Activated T-helper 1 cell treated with anti-CD3 and anti-CD28 coated beads, Interleukin-12 subunit alpha, Interleukin-12 subunit beta, Interleukin-2, Interleukin-4 antibody, amounts not matched to agents 30 ng/mL and 10 ng/mL and 1 ng/mL, durations not matched to agents 14 hours and 24 hours and 36 hours (primary cell): ENCODE measurements at places on chromosomes 13 and 19. TPM values are rescaled to one million over a fixed set of nuclear protein-coding genes. Genes with fewer than 3 reads are reported as not detected.

Gene HTR2A
- total RNA-seq: not detected in 2 replicates

Gene PSG2
- not detected in 2 replicates for total RNA-seq

Gene NEK3
- total RNA-seq: 10.5 and 12.0 TPM in 2 replicates

Gene POLR2I
- 76.3 and 92.4 TPM in 2 replicates for total RNA-seq

Gene B3GNT8
- total RNA-seq: 0.44 and 0.99 TPM in 2 replicates

GRCh38 chr13:21076253-21076652 is 14.9 kb upstream of the LATS2 start:
- DNase-seq: no peak

GRCh38 chr13:50387051-50387581 is 371.9 kb downstream of the KCNRG start:
- no peak for DNase-seq

- DNase-seq: no peak
Measured at GRCh38 chr19:39200066-39200802, 3.5 kb downstream of the NCCRP1 start.

GRCh38 chr19:10007371-10008183 is 2.7 kb downstream of the COL5A3 start:
- no peak for DNase-seq

- DNase-seq: no peak
Measured at GRCh38 chr13:43489233-43489632, 297.5 kb downstream of the ENOX1 start.

GRCh38 chr19:43765109-43765876 is 10.5 kb upstream of the SMG9 start:
- peak; percentile 81 for DNase-seq

- DNase-seq: no peak
Measured at GRCh38 chr19:459724-460511, 915 bp downstream of the SHC2 start.

DNA sequence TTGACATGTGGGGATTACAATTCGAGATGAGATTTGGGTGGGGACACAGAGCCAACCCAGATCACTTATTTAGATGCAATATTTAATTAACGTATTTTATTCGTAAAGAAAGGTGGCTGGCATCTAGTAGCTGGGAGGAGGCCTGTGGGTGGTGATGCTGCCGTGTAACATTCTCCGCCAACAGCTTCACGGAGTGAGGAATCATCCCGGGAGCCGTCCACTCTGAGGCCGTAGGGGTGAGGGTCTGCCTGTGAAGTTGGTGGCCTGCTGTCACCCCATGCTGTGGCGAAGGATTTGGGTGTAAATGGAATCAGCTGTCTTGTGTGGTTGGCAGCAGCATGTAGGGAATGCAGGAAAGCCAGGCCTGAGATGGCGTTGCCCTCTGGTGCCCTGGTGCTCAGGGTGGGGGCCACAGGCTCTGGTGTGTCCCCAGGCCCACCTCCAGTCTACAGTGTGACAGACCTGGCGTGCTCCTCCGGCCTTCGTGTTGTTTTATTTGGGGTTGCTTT is 3.3 kb upstream of the TEX29 start:
- DNase-seq: no peak

- DNase-seq: no peak
Measured at GRCh38 chr19:10418485-10419199, 1.7 kb upstream of the PDE4A start.

GRCh38 chr13:20492641-20493040 is 33.0 kb downstream of the CRYL1 start:
- DNase-seq: no peak

GRCh38 chr19:38979812-38980211 is 4.3 kb upstream of the FBXO17 start:
- no peak for DNase-seq

DNA sequence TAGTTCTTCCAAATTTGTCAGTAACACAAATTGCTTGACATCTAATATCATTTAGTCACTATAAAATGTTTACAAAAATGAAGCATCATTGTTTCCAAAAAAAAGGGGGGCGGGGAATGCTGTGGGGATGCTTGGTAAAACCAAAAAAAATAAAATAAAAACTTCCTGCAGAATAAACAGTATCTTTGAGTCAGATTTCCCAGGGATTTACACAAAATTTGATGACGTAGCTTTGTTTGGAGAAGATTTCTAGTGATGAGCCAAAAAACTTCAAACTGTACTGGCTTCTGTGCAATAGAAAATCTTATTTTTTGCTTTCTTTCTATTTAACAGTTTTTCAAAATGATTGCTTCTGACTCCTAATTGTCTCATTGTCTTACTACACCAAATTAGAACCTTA is 80.0 kb downstream of the MZT1 start:
- DNase-seq: no peak

DNA sequence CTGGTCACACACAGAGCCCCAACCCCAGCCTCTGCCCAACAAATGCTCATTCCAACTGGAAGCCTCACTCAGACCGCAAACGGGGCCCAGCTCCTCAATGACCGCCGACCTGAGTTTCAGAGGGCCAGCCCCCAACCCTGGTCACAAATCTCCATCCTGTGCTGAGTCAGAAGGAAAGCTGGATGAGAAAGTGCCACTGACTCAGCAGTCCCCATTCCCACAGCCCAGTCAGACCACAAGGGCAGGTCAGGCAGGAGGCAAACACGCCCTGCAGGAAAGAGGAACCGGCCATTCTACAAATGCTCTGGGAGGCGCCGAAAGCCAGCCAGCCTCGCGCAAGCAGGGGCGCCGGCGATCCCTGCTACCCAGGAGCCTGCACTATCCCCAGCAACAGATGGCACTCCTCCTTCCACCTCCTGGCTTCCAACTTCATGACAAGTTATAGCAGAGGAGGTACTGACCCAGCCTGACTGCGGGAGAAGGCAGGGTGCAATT is 14.1 kb upstream of the PRKD2 start:
- DNase-seq: no peak

- DNase-seq: no peak
Measured at GRCh38 chr19:29537601-29538000, 11.8 kb downstream of the VSTM2B start.
